Fibroblast of pulmonary artery (primary cell): ENCODE measurements at places on chromosomes 16 and 17.

DNA sequence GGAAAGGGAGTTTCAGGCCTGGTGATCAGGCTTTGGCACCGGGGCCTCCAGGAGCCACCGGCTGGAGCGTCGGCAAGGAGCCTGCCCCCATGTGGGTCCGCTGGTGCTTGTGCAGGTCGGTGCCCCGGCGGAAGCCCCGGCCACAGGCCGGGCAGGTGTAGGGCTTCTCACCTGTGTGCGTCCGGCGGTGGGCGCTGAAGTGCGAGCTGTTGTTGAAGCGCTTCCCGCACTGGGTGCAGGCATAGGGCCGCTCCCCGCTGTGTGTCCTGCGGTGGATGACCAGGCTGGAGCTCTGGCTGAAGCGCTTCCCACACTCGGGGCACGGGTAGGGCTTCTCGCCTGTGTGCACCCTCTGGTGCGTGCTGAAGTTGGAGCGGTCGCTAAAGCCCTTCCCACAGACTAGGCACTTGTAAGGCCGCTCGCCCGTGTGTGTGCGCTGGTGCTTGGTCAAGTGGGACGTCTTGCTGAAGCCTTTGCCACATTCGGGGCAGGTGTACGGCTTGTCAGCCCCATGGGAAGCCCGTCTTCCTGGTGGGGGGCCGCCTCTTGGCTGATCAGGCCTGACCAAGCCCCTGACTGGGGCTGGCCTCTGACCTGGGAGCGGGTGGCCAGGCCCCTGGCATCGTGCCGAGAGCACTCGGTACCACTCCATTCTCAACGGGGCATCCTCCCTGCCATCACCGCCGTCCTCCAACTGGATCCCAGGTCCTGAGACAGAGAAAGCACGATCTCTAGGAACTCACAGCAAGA lies 14.4 kb downstream of the ZNF500 start:
- no peak for DNase-seq

DNA sequence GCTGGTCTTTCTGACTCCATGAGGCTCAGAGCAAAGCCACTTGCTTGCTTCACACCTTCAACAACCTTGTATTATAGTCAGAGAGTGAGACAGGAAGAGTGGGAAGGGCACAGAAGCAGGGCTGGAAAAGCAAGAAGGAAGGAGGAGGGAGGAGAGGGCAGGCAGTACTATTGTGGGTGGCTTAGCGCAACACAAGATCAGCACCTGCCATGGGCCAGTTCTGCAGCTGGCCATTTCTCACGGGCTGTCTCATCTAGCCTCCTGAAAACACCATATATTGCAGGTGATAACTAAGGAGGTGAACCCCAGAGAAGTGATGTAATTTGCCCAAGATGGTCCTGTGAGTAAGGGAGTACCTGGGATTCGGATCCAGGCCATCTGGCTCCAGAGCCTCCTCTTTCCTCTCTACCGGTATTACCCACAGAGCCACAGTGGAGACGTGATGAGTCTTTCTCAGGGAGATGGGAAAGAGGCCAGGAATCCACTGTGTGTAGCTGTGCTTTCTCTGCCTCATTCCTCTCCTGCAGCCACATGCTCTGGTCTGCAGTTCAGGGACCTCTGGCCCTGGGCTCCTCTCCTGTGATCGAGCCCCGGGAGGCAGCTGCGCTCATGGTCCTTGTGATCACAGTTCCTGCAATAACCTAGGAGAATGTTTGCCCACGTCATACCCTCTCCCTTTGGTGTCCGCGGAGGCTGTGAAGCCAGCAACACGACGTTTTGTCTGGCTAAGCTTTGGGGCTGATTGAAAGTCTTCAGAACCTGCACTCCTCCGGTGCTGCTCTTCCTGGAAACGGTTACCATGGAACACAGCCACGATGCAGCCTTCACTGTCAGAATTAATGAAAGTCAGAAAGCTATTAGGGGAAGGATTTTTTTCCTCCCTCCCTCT lies 178.1 kb upstream of the CCL2 start:
- DNase-seq = no peak

GRCh38 chr16:49834531-49835151 lies 21.3 kb downstream of the ZNF423 start:
- DNase-seq = no peak

GRCh38 chr17:76495663-76496400 lies 5.4 kb downstream of the RHBDF2 start:
- no peak for DNase-seq

GRCh38 chr16:70805787-70806186 lies 4.8 kb upstream of the VAC14 start:
- peak; percentile 76 for DNase-seq
